H4 (cell line): ENCODE measurements at places on chromosomes 6 and 20. TPM values are rescaled to one million over a fixed set of nuclear protein-coding genes. Genes with fewer than 3 reads are reported as not detected.

DNA sequence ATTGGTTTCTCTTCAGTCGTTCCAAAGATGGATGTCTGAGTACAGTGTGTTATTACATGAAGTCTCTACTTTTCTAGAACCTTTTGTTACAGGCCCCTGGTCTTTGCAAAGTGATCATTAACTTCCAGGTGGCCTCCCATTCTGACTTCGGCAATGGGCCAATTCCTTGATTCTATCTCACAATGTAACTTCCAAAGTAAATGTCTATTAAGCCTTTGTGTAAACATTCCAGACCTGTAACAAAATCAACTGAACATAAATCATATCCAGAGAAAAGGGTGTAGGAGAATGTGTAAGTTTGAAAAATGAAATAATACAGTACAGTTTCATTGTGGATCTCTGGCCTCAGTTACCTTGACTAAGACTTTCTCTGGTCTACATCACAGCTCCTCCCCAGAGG lies 187.8 kb upstream of the JAG1 start:
- peak; percentile 10 for DNase-seq

GRCh38 chr20:57831326-57831992 lies 121.6 kb upstream of the PMEPA1 start:
- no peak for DNase-seq

DNA sequence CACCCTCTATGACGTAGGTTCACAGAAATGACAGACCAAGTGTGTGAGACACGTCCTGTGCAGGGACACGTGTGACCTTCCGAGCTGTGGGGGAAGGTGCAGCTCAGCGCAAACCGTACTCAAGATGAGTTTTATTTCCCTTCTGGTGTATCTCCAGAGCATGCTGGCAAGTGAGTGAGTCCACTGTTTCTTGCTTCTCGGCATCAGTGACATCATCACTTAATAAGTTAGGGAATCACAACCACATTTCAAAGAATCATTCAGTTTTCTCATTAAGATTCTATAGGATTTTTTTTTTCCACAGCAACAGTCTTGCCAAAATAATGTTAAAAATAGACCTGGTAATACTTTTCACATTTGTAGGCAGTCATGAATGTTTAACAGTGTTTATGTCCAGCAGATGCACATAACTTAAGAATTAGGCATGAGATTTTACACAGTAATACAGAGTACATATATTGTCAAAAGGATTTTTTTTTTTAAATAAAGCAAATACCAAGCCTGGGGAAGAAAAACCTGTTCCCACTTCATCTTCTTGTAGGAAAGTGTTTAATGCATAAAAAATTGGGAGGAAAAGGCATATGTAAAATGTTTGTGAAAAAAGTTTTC lies 417.8 kb downstream of the CDC5L start:
- no peak for DNase-seq

GRCh38 chr6:6682225-6682624 lies 93.7 kb downstream of the LY86 start:
- no peak for DNase-seq

DNA sequence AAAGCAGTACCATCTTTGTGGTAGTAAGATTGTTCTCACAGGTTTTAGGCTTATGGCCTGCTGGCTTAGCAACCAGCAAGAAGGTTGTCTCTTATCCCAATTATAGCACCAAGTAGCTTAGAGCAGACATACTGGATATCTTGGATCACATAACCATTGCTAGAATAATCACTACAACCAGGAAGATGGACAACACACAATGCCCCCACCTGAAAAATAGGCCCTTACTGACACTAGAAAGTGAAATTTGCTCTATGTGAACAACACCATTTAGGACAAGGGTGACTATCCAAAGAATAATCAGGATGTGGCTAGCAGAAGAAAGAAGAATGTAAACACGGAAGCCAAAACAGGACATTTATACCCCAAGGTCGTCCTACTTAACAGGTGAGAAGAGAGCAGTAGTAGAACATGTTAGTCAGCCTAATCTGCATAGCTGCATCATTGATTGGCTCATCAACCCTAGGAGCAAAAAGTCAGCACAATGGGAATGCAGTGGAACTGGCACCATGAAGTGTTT lies 172.7 kb upstream of the MARCKS start:
- peak; percentile 34 for DNase-seq

GRCh38 chr6:125612345-125612846 lies 137.0 kb upstream of the HEY2 start:
- DNase-seq: no peak

DNA sequence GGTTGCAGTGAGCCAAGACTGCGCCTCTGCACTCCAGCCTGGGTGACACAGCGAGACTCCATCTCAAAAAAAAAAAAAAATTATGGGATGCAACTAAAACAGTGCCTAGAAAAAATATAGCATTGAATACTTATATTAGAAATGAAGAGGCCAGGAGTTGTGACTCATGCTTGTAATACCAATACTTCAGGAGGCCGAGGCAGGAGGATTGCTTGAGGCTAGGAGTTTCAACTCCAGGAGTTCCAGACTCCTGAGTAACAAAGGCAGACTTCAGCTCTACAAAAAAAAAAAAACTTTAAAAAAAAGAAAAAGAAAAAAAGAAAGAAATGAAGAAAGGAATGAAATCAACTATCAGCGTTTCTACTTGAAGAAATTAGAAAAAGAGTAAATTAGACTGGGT lies 17.1 kb upstream of the GJA1 start:
- DNase-seq: no peak

- DNase-seq: no peak
Observed at GRCh38 chr6:36733300-36733699, 35.7 kb downstream of the RAB44 start.

GRCh38 chr6:167292301-167293087 lies 1.4 kb downstream of the UNC93A start:
- no peak for DNase-seq

DNA sequence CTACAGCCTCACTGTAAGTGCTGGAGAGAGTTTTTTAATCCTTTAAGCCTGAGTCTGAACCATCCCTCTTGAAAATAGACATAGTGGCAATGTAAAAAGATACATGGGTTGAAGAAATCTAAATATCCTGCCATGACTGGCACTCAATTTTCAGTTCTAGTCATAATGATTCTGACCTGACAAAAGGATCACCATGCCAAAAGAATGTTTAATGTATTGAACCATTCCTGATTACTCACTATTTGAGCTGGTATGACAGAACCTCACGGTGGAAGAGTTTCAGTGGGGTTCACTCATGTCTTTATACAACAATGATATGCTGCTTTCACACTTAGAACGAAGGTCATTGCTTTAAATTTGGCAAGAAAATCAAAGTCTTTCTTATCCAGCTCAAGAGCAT lies 93.4 kb downstream of the HIVEP2 start:
- no peak for DNase-seq

DNA sequence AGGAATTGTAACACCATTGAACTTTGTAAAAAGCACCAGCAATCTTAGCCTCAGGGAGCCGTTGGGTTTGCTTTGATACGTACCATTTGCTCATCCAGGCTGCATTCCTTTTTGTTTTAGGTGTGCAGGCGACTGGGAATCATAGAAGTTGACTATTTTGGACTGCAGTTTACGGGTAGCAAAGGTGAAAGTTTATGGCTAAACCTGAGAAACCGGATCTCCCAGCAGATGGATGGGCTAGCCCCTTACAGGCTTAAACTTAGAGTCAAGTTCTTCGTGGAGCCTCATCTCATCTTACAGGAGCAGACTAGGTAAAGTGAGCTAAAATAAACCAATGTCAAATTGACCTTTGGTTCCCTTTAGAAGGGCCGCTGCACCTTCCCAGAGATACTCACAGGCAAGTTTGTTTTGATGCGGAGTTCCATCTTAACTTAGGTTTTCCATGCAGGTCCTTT lies 1.6 kb downstream of the MYLIP start:
- DNase-seq: no peak

DNA sequence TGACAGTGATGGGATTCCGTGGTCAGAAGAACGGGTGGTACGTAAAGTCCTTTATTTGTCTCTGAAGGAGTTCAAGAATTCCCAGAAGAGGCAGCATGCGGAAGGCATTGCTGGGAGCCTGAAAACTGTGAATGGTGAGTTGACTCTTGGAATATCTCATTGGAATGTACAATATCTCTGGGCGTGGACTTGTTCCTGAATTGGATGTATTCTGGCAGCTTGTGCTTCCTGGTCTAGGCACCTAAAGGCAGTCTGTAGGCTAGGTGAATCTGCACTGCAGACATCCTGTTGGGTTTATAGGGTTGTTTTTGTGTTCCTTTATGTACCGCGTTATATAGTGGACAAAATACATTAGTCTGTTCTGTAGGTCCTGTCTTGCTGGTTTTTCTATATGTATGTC lies 128.2 kb downstream of the JARID2 start:
- no peak for DNase-seq

CDSN gene
- not detected in 2 replicates for total RNA-seq

SIRPB1 gene
- 0.31 and 1.6 TPM in 2 replicates for total RNA-seq

TMEM244 gene
- not detected in 2 replicates for total RNA-seq

ZNF292 gene
- total RNA-seq: 3.0 and 4.6 TPM in 2 replicates

BMP7 gene
- total RNA-seq: 11.3 and 11.8 TPM in 2 replicates

TMEM30A gene
- total RNA-seq: 132 and 152 TPM in 2 replicates

HLA-A gene
- total RNA-seq: 610 and 721 TPM in 2 replicates

BPIFA1 gene
- total RNA-seq: not detected in 2 replicates
